Stimulated activated CD8-positive, alpha-beta memory T cell treated with anti-CD3 and anti-CD28 coated beads, Interleukin-4, amount 100 ng/mL, for 24 hours (primary cell): ENCODE measurements at places on chromosomes 7 and 10.

- DNase-seq: no peak
These were observed 110.6 kb downstream of the AUTS2 start for GRCh38 chr7:69708857-69709256.

GRCh38 chr7:147478796-147479195, 1111.8 kb upstream of the C7orf33 start:
- no peak for DNase-seq

GRCh38 chr7:20284771-20285143, 45.9 kb upstream of the ITGB8 start:
- no peak for DNase-seq

DNA sequence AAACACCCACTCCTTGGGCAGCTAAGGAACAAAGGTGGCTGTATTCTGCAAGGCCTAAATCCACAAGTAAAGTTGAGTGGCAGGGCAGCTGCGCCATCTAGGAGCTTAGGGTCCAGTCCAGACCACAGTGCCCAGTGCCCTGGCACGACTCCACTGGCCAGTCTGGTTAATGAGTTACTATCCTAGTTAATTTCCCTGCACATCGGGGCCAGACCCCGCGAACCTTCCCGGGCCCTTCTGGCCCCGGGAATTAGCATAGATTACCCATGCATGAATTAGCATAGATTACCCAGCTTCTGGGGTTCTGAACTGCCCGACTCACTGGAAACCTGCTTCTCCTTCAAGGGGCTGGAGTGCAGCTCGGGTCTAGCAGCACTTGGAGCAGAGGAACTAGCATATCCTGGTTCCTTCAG, 3.2 kb upstream of the EMX2 start:
- no peak for DNase-seq

DNA sequence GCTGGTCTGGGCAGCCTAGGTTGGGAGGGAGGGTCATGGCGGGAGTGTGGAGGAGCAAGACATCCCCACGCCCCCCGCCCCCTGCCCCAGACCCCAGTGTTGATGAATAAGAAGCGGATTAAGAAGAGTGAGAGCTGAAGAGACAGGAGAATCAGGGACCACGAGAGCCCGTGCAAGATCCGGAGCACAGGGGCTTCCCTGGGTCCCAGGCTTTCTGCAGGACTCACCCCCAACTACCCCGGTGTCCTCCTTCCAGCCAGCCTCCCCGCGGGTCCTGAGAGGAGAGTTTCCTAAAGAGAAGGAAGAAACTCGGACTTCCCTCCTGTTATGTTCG, 20.1 kb downstream of the GHRHR start:
- no peak for DNase-seq

GRCh38 chr10:34116220-34116641, 698.9 kb downstream of the PARD3 start:
- DNase-seq: no peak

- DNase-seq: no peak
These were observed 43.3 kb downstream of the CNOT4 start for GRCh38 chr7:135466442-135467206.

DNA sequence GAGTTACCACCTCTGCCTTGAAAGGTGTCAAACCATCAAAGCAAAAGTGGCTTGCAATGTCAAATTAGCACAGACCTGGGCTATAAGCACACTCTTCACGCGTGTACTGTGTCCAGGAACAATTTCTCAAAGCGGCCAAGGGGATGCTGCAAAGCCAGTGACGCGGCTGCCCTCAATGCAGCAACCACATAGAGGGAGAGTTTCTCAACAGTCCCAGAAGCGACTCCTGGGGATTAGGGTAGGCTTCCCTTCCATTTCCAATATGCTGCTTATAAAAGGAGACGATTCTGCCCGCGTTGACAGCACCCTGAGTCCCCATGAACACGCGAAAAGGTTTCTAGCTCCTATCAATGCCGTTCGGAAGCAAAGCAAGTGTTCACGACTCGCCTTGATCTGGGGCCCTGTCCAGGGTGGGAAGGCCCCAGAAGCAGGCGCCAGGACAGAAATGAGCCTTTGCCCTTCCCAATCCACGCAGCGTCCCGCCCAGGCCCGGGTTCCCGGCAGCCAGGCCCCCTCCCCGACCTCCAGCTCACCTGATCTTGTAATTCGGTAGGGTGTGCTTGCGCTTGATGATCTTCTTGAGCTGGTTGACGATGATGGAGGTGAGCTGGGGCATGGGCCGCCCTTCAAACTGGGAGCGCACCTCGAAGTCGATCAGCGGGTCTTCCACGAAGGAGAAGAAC, 1.3 kb downstream of the PDZD8 start:
- DNase-seq: no peak

- no peak for DNase-seq
These were observed 160.9 kb upstream of the SMIM30 start for GRCh38 chr7:113279256-113279655.

GRCh38 chr7:80816806-80817205, 102.0 kb downstream of the SEMA3C start:
- no peak for DNase-seq

- DNase-seq: no peak
These were observed 84.1 kb upstream of the DLX6 start for GRCh38 chr7:96921231-96921630.

DNA sequence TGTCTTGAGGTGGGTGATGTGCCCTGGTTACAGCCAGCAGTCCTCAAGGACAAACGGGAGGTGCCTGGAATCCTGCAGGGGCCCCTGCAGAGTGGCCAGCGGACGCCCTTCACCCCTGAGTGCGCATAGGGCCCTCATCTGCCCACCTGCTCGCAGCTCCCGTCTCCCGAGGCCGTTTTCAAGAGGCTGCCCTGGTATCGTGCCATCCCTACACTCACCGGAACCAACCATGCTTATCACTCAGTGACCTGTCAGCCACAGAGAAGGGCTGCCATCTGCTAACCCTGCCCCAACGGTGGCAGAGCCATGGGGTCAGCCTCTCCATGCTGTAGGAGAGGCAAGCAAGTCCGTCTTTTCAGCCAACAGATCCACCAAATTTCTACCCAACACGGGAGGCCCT, 122.0 kb downstream of the FAM53B start:
- no peak for DNase-seq

- no peak for DNase-seq
These were observed 654.2 kb upstream of the STEAP1 start for GRCh38 chr7:89500084-89500483.

DNA sequence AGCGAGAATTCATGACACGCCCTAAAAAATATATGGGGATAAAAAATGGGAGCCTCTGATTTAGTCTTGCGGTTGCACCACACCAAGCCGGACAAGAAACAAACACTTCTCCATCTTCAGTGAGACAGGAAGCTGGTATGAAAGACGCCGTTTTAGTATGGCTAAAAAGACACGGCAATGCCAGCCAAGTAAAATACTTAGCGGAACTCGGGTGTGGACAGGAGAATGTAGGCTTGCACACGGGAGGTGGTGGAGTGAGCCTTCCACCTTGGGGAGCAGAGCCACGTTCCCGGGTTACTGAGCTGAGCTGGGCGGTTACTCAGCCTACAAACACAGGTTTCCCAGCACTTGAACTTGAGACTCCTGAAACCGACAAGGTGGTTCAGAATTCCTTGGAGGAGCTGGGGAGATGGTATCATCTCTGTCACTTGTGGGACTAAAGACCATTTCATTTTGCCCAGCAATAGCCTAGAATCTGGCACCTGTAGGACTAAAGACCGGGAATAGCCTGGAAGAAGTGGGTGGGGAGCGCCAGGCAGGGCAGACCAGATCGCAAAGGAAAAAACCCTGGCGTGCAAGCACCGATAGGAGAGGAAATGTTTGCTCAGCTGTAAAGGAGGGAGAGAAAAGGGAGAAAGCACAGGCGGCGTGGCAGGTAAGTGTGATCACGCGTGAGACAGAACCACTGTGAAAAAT, 34.8 kb upstream of the SEPHS1 start:
- no peak for DNase-seq

DNA sequence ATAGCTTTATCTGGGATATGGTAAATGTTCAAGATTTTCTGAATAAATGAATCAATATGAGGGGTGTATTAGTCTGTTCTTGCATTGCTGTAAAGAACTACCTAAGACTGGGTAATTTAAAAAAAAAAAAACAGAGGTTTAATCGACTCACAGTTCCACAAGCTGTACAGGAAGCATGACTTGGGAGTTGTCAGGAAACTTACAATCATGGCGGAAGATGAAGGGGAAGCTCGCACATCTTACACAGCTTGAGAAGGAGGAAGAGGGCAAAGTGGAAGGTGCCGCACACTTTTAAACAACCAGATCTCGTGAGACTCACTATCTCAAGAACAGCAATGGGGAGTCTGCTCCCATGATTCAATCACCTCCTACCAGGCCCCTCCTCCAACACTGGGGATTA, 32.5 kb upstream of the OTUD1 start:
- DNase-seq: no peak

- no peak for DNase-seq
These were observed 75.3 kb upstream of the TAS2R16 start for GRCh38 chr7:123070702-123071286.

- DNase-seq: no peak
These were observed 69.1 kb downstream of the MEST start for GRCh38 chr7:130560972-130561371.

GRCh38 chr7:146411975-146412374, 295.4 kb downstream of the CNTNAP2 start:
- no peak for DNase-seq

GRCh38 chr10:95400787-95401186, 110.0 kb upstream of the PDLIM1 start:
- no peak for DNase-seq

DNA sequence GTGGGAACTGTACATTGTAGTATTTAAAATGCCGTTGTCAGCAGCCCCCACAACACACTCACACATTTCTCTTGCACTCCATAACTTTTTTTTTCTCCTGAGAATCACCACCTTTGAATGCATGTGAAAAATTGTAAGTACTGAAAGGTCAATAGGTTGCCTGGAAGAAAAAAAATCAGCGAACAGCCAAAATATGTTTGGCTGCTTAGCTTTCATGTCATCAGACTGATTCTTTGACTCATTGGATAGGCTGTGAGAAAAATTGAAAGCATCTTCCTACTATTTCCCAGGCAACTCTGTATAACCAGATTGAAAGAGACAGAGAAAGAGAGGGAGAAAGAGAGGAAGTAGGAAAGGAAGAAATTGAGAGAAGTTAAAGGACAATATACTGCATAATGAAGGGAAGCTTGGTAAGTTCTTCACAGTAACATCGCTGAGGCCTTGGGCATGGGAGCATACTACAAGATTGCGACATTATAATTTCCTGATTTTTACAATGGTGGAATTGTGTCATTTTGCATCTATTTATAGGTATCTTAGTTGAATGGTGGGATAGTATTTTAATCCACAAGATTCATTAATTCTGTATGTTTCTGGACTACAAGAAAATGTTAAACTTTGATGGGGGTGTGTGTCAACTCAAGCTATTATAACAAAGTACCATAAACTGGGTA, 249.3 kb upstream of the KCND2 start:
- no peak for DNase-seq

DNA sequence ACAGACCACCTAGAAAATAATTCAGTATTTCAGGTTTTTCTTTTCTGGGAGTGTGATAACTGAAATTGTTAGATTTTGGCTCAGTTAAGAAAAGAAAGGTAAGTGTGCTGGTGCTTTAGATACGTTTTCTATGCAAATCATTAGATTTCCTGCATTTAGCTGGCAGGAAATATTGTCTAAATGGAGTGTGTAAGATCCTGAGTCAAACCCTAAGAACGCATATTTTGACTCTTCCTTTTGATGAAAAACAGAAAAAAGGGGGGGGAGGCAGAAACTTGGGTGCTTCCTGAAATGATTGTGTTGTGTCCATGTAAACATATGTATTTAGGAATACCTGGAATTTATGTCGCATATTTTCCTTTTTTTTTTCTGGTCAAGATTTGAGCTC, 1.2 kb downstream of the GRK5 start:
- no peak for DNase-seq

GRCh38 chr10:24722131-24722675, 1.5 kb downstream of the ARHGAP21 start:
- no peak for DNase-seq

DNA sequence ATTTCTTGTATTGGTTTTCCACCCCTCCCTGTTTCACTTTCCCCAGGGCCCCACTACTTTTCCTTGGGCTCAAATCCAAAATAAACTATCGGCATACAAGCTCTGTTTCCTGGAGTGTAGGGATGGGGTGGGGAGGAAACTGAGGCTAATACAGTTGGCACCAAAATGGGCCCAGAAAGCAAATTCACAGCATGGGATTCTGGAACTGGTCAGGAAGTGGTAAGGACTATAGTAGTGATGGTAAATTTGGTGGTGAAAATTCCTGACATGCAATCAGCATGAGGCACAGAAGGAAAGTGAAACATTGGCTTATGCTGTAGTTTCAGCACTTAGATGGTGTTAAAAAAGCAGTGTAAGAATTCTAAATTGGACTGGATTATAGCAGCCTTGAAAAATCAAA, 8.7 kb upstream of the SAMD9L start:
- no peak for DNase-seq

GRCh38 chr10:69377933-69378332, 38.8 kb downstream of the TACR2 start:
- DNase-seq: no peak

DNA sequence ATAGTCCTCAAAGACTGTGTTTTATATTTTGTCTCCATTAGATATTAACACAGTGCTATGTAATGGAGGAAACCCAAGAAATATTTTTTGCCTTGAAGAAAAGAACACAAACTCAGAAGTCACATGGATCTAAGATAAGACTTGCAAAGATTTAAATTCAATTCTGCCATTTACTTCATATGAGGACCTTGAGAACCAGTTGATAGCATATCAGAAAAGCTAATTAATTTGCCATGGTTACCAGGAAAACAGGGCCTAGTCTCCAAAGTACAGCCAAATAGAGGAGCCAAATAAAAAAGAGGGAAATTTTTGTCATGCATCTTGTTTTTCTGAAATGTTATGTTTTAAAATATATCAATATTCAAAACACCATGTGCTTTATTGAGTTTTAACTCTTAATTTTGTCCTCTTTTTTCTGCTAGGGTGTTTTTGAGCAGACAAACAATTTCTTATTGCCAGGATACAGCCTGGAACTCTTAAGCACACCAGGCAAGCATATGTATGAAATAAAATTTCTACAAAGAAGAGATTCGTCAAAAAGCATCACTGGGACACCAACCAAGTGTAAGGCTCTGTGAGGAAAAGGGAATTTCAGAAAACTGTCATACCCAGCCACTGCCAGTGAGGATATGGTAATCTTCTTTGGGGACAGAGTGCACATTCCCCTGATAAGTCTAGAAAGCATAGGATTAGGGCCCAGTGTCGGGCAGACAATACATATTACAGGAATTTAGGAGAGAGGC, 10.6 kb upstream of the TOMM7 start:
- no peak for DNase-seq
